Neural crest cell (in vitro differentiated cells): ENCODE measurements at places on chromosomes 6 and 20.

DNA sequence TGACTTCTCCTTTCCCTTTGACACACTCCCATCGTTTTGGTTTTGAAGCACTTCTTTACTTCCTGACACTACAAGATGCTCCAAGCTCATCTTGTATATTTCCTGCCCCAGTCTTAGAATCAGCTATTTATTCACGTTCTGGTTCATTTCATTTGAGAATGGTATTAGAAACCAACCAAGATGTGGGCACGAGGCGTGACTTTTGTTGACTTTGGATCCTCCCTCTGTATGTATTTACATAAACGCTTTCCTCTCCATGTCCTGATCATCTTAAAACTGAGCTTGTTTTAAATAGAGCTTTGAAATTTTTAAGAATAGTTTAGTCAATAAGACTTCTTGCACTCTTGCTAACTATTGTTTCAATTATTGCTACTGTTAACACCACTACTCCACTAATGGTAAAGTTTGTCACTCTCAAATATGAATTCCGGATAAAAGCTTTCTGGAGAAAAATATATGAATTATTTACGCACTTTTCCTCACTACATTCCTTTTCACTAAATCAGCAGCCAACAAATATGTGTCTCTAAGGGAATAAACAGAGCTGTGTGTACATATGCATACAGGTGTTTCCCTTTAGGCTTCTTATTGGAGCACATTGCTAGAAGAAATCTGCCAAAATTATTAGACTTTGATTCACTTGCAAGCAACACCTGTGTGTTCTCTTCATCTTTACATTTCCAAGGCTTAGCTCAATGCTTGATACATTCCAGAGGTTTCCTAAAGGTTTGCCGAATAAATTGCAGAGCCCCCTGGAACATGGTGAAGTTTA is 77.3 kb upstream of the TMEM244 start:
- no peak for DNase-seq

GRCh38 chr6:140105857-140106256 is 731.4 kb upstream of the CITED2 start:
- DNase-seq = peak; percentile 17

DNA sequence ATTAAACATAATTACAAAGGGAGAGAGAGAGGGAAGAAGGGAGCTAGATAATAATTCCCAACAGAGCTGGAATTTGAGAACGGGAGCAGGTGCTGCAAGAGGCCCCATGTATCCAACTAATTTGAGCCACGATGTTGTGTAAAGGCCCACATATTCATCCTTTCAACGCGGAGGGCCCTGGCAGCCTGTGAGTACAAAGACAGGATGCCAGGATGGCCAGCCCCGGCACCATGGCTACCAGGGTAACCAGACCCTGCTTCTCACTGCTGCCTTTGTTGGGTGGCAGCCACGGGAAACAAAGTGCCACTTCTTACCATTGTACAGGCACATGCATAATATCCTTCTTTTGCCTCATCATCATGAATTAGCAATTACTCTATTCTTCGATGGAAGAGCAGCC is 492.0 kb upstream of the NRSN1 start:
- peak; percentile 16 for DNase-seq

GRCh38 chr6:9205645-9206044 is 770.3 kb upstream of the SLC35B3 start:
- no peak for DNase-seq

DNA sequence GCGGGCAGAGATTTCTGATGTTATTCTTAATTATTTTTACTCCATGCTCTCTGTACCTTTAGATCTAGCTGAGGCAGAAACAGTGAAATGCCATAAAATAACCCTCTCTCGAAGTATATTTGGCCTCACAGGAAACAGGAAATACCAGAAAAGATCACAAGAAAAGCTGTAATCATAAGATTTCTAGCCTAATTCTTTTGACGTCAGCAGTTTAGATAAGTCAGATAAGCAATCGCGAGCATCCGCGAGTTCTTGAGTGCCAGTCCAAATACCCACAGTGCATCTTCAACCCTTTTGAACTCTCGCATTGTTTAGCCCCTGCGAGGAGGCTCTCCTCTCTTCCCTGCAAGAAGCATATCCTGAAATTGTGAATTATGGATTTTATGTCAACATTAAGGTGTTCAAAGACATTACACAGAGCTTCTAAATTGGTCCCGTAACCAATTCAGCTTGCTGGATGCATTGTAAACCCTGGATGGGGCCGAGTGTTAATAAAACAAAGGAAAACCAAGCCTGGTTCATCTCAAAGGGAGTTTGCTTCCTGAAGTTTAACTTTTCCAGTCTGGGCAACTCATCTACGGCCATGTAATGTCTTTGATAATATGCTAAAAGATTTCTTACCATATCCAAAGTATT is 198.9 kb downstream of the MTFR2 start:
- DNase-seq = no peak

DNA sequence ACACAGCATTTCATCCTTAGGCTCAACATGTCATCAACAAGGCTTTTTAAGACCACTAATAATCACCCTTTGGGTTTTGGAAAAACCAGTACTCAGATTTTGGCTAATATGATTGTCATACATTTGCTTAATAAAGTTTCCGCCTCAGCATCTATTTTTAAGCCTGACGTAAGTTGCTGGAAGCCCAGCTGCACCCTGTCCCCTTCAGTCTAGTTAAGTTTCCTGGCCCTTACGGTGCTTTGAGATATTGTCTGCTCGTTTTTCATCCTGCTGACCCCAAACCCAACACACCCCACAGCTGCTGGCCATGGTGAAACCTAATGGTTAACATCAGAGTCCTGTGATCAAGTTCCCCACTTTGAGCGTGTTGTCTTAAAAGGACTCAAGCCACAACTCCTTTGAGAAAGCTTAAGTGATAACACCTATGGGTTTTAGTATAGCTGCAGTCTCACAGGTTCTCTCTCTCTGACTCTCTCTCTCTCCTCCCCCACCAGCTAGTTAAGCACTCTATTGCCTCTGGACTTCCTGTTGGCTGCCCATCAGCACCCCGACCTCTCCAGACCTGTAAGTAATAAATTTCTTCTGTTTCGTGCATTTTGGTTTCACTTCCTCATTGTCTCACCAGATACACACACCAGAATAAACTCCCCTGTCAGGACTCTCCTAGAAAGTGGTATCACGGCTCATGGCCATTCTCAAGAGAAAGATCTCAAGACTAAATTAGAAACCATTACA is 802.0 kb downstream of the C6orf118 start:
- no peak for DNase-seq

DNA sequence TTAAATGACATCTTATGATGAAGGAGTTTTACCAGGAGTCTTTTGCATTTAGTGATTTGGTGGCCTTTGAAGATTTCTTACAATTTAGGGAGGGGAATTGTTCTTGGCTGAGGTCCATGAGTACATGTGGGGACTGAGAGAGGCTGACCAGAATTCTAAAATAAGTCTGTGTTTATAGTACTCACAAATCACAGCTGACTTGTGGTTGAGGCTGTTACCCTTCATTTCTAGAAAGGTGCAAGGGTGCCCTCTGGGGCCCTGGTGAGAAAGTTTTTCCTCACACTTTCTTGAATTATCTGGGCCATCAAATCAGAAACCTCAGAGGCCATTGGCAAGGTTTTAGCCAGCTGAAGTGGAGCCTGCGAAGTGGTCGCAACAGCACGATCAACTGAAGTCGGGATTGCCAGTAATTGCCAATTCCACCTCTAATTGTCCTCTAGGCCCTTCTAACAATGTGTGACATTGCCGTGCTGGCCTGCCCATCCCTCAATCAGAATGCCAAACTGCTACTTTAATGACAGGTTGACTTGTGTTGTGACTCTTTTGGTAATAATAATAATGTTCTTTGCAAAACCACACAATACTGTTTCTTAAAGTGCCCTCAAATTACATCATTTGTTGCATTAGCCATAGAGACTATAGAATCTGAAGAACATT is 221.6 kb downstream of the OGFRL1 start:
- no peak for DNase-seq

DNA sequence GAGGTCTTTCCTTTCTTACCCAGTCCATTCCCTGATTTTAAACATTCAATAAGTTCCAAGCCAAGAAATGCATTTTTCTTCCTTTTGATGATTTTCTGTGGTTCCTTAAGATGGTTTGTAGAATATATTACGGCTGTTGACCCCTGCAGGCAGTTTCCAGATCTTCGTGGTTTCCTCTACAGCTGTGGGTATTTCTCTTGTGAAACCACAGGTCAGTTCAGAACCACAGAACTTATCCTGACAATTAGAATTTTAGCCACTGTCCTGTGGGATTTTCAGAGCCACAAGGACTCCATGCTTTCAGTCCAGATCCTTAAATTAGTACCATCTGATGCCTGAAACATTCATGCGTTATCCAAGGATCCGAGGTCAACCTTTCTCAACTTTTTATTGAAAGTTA is 29.7 kb upstream of the EXOC2 start:
- no peak for DNase-seq

GRCh38 chr6:140620496-140620895 is 1246.0 kb upstream of the CITED2 start:
- DNase-seq = no peak

DNA sequence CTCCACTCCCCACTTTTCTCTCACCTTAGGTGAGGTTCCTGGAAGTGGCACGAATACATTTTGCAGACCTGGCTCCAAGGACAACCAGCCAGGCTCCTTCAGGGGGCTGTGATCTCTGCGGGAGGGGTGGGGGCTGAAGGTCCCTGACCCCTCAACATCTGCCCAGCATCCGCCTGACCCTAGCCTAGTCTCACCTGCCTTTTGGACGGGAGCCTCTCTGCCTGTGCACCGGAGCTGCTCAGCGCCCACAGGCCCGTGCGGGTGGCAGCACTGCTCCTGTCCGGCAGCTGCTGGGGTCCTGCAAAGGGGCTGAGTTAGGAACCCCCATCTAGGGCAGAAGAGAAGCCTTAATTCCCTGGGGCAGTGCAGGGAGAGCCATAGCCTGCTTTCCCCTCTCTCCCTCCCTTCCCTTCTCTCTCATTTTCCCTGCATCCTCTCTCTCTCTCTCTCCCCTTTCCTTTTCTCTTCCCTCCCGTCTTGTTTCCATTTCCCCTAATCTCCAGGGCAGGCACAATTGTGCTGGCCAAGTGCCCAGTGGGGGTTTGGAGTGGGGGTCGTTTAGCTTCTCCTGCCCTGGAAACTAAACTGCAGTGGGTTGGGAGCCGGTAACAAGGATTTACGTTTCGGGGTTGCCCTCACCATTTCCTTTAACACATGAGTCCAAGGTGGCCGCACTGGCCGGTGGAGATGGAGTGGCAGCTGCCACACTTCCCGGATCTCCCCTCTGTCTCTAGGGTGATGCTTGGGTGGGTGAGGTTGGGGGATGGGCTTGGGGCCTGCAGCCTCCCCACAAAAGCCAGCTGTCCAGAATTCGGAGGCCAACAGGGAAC is 54.1 kb downstream of the CTCFL start:
- DNase-seq = no peak

GRCh38 chr20:16107172-16107870 is 465.9 kb downstream of the KIF16B start:
- DNase-seq = no peak

- DNase-seq = no peak
Measured at GRCh38 chr6:30810813-30811339, 66.5 kb upstream of the IER3 start.

GRCh38 chr6:147190556-147190955 is 13.7 kb upstream of the STXBP5 start:
- DNase-seq = no peak

DNA sequence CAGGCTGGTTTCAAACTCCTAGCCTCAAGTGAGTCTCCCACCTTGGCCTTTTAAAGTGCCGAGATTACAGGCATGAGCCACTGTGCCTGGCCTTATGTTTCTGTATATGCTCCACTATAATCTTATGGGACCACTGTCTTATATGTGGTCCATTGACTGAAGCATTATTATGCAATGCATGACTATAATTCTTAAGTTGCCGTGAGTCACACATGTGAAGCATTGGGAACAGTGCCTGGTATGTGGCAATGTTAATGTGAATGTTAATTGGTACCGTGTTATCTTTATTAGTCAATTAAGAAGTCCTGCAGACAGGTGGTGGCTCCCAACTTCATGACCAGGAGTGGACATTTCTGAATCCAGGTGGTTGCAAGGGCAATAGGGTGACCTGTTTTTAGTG is 14.7 kb upstream of the ASXL1 start:
- no peak for DNase-seq

GRCh38 chr6:82097676-82098075 is 149.9 kb downstream of the IBTK start:
- no peak for DNase-seq

GRCh38 chr6:33642897-33643296 is 21.8 kb downstream of the ITPR3 start:
- no peak for DNase-seq
